ENCODE measurements at places on chromosomes 5 and 9. TPM values are rescaled to one million over a fixed set of nuclear protein-coding genes. Genes with fewer than 3 reads are reported as not detected.

GRCh38 chr5:113020461-113021273 is 44.1 kb downstream of the DCP2 start:
- H3K4me1 ChIP-seq = peaks cover 60% of the 10 kb centered on the region
- DNase-seq = peak; percentile 90
- H3K27me3 ChIP-seq = no peaks in the 10 kb centered on the region
- peak overlapping the region; percentile 2 for H3K4me3 ChIP-seq
- peak overlapping the region; percentile 84 for H3K27ac ChIP-seq

GRCh38 chr5:85293145-85293785 is 908.6 kb upstream of the EDIL3 start:
- H3K4me1 ChIP-seq = no peaks in the 10 kb centered on the region
- H3K4me3 ChIP-seq = peak overlapping the region; percentile 61
- no peak overlapping the region for H3K27ac ChIP-seq
- H3K27me3 ChIP-seq = no peaks in the 10 kb centered on the region
- H3K36me3 ChIP-seq = no peaks in the 10 kb centered on the region
- peak; percentile 11 for DNase-seq

- H3K4me1 ChIP-seq = no peaks in the 10 kb centered on the region
- no peak for DNase-seq
- H3K4me3 ChIP-seq = no peak overlapping the region
- H3K36me3 ChIP-seq = no peaks in the 10 kb centered on the region
- no peak overlapping the region for H3K27ac ChIP-seq
- no peaks in the 10 kb centered on the region for H3K27me3 ChIP-seq
Measured at GRCh38 chr9:84953252-84953773, 283.8 kb downstream of the NTRK2 start.

GRCh38 chr9:84845956-84846900 is 176.7 kb downstream of the NTRK2 start:
- H3K27ac ChIP-seq = no peak overlapping the region
- H3K36me3 ChIP-seq = no peaks in the 10 kb centered on the region
- no peaks in the 10 kb centered on the region for H3K4me1 ChIP-seq
- no peaks in the 10 kb centered on the region for H3K27me3 ChIP-seq
- no peak for DNase-seq
- no peak overlapping the region for H3K4me3 ChIP-seq

- no peaks in the 10 kb centered on the region for H3K27me3 ChIP-seq
- no peak overlapping the region for H3K4me3 ChIP-seq
- H3K4me1 ChIP-seq = peaks cover 8% of the 10 kb centered on the region
- H3K27ac ChIP-seq = no peak overlapping the region
- H3K36me3 ChIP-seq = no peaks in the 10 kb centered on the region
- DNase-seq = no peak
Measured at GRCh38 chr9:215631-216155, 1.0 kb downstream of the DOCK8 start.

DNA sequence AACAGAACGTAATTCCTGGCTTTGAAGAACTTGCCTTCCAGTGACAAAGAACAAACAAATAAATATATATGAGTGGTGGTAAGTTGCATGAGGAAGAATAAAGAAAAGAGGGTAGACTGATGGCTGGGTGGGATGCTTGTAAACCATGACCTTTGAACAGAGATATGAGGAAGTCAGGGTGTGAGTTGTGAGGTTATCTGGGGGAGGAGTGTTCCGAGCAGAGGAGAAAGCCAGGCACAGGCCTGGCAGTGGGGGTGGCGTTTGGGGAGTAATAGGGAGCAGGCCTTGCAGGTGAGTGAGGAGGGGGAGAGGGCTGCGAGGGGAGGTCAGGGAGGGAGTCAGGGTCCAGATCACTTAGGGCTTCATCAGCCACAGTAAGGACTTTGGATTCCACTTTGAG is 213.4 kb downstream of the PTTG1 start:
- no peak overlapping the region for H3K4me3 ChIP-seq
- no peak overlapping the region for H3K27ac ChIP-seq
- H3K27me3 ChIP-seq = no peaks in the 10 kb centered on the region
- DNase-seq = peak; percentile 23

GRCh38 chr9:77010527-77010926 is 8.9 kb upstream of the FOXB2 start:
- no peaks in the 10 kb centered on the region for H3K4me1 ChIP-seq
- H3K4me3 ChIP-seq = no peak overlapping the region
- no peak for DNase-seq

- no peak overlapping the region for H3K27ac ChIP-seq
- H3K36me3 ChIP-seq = no peaks in the 10 kb centered on the region
- peak overlapping the region; percentile 73 for H3K4me3 ChIP-seq
Measured at GRCh38 chr5:61333321-61333953, 1.4 kb downstream of the ZSWIM6 start.

GRCh38 chr5:143896966-143897365 is 85.0 kb downstream of the HMHB1 start:
- H3K4me3 ChIP-seq = no peak overlapping the region
- H3K4me1 ChIP-seq = no peaks in the 10 kb centered on the region
- no peak overlapping the region for H3K27ac ChIP-seq

DNA sequence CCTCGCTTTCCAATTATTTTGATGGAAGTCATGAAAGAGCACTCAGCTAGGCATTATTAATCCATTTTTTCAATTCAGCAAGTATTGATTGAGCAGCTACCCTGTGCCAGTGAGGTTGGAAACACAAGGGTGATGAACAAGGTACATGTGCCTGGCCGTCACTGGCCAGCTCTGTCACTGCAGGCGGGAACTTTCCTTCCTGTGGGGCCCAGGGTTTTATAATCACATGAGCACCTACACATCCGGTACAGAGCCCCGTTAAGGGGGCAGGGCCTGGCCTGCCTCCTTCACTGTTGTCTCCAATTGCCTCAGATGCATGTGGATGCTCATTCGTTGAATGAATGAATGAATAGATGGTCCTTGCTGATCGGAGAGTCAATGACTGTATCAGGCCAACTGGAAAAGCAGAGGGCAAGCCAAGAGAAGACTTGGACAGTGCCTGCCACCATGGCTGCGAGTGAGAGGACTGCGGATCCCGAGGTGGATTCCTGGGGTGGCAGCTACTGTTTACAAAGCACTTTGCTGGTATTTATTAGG is 55.9 kb upstream of the KCNMB1 start:
- H3K36me3 ChIP-seq = no peaks in the 10 kb centered on the region
- no peak overlapping the region for H3K4me3 ChIP-seq
- H3K27me3 ChIP-seq = peaks cover 13% of the 10 kb centered on the region
- no peak overlapping the region for H3K27ac ChIP-seq
- DNase-seq = no peak

DNA sequence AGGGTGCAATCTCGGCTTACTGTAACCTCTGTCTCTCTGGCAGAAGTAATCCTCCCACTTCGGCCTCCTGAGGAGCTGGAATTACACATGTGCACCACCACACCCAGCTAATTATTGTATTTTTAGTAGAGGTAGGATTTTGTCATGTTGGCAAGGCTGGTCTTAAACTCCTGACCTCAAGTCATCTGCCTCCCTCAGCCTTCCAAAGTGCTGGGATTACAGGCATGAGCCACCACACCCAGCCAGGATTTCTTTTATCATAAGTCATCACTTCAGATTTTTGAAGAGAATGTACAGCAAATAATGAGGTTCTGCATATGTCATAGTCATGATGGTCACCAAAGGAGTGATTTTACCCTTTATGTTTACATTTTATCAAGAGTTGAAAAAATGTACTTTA is 108.1 kb downstream of the GCNT1 start:
- no peak overlapping the region for H3K27ac ChIP-seq
- H3K4me3 ChIP-seq = no peak overlapping the region
- no peaks in the 10 kb centered on the region for H3K27me3 ChIP-seq
- DNase-seq = no peak

DNA sequence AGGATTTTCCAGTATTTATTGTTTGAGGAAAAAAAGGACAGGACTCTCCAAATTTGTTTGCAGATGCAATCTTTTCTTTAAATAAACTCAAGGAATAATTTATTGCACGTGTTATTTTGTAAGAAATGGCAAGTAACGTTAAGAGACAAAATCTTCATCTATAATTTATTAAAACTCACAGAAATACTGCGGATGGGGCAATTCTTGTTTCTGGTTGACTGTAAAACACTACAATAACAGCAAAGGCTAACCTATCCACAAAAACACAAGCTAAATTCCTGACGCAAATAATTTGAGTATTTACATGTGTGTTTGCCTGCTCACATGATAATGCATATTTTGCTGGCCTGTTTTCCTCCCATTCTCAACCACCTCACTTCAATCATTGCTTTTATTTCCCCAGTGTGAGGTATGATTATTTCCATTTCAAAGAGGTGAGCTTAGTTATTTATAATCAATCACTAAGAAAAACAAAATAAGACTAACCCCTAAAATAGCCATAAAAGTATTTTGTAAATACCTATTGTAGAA is 619.4 kb downstream of the PDE4D start:
- no peaks in the 10 kb centered on the region for H3K27me3 ChIP-seq
- DNase-seq = no peak
- no peak overlapping the region for H3K27ac ChIP-seq
- no peaks in the 10 kb centered on the region for H3K4me1 ChIP-seq
- no peak overlapping the region for H3K4me3 ChIP-seq

- H3K4me3 ChIP-seq = no peak overlapping the region
- no peaks in the 10 kb centered on the region for H3K36me3 ChIP-seq
- no peaks in the 10 kb centered on the region for H3K27me3 ChIP-seq
Measured at GRCh38 chr9:98171176-98171925, 21.1 kb downstream of the CORO2A start.

DNA sequence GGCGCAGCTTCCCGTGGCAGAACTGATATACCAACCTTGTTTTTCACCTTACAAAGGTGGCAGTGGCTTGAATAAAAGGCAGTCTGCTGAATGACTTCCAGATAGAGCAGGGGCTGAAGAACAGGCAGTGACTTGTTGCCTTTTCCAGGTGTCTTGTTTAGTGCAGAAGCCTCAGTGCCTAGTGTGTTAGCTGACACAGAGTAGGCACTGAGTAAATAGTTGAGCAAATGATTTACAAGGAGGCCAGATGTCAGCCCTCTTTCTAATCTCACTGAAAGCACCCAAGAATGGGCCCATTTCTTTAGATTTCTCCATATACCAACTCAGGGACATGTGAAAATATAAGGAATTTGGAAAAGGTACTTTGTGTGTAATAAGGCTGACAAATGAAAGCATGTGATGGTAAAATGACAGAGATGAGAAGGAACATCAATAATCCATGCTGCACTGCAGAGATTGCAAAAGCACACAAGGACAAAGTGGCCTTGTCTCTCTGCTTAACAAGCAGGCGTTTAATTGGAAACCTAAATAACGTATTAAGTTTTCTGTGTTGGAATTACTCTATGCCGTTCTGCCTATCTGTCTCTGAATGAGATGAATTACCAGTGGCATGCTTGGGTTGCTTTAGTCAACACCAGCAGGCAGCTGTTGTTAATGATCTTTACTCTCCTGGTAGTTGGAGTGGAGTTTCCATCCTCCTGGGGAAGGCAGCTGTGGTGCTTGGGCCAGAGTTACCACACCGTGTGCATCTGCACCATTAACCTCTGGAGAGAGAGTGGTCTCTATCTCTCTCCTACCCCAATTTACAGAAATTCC is 360.1 kb upstream of the C9orf72 start:
- no peak for DNase-seq
- no peaks in the 10 kb centered on the region for H3K36me3 ChIP-seq
- no peaks in the 10 kb centered on the region for H3K27me3 ChIP-seq
- no peak overlapping the region for H3K4me3 ChIP-seq
- H3K4me1 ChIP-seq = peaks cover 11% of the 10 kb centered on the region

DNA sequence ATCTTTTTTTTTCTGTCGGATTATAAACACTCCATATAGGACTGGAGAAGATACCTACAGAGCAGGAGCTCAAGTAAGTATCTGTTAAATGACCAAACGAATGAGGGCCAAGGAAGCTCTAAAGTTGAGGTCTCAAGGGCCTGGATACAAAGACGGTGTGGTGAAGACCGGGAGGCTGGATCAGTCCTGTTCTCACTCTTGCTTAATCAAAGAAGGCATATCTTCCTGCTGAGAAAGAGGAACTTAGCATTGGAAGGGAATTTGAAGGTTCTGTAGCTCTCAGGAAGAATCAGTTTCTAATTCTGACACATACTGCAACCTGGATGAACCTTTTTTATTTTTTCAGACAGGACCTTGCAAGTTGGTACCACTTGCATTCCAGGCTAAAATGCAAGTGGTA is 28.3 kb upstream of the PAX5 start:
- no peak for DNase-seq
- no peak overlapping the region for H3K4me3 ChIP-seq
- no peaks in the 10 kb centered on the region for H3K4me1 ChIP-seq
- H3K27ac ChIP-seq = no peak overlapping the region

DNA sequence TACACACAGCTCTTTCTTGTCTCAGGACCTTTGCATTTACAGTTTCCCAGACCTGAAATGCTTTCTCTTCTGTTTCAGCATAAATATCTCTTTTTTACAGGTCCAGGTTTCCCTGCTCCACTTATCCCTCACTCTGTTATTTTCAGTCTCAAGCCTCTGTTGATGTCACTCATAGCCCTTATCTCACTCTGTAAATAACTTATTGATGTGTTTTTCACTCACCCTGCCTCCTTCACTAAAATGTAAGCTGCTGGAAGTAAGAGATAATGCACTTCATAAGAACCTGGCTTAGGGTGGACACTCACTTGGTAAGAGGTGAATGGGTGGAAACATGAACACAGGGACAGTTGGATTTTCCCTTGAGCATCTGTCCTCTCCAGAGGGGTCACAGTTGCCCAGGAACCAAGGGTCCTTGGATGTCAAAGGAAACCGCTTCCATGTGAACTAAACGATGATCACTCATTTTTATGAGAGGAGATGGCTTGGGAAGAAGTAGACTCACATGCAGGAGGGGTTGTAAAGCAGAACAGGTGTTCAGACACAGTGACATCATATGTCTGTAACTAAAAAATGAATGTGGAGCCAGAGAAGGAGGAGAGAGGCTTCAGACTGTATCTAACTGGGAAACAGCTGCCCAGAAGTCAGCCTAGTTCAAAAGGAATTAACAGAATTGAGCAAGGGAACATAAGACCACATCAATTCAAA is 5.5 kb upstream of the HTR4 start:
- H3K27ac ChIP-seq = no peak overlapping the region
- no peaks in the 10 kb centered on the region for H3K27me3 ChIP-seq
- no peaks in the 10 kb centered on the region for H3K36me3 ChIP-seq
- no peak for DNase-seq
- H3K4me3 ChIP-seq = no peak overlapping the region
- no peaks in the 10 kb centered on the region for H3K4me1 ChIP-seq

GRCh38 chr5:122741681-122742080 is 33.2 kb upstream of the SNX2 start:
- H3K27me3 ChIP-seq = peaks cover 4% of the 10 kb centered on the region
- H3K4me1 ChIP-seq = no peaks in the 10 kb centered on the region
- no peak overlapping the region for H3K4me3 ChIP-seq
- no peak overlapping the region for H3K27ac ChIP-seq
- H3K36me3 ChIP-seq = no peaks in the 10 kb centered on the region

Gene PPIP5K2
- 45.6 TPM for total RNA-seq

Gene PPP6C
- 20.9 TPM for total RNA-seq

Gene LRRC70
- 0.71 TPM for total RNA-seq

Gene CRB2
- total RNA-seq = 0.14 TPM

Gene CMYA5
- total RNA-seq = 0.13 TPM
